ENCODE measurements at places on chromosomes 2 and 18.
A peak's percentile ranks its signal among the peaks of the same experiment; 100 is the strongest.

- no peak for DNase-seq
Observed at GRCh38 chr2:26758790-26759321, 5.2 kb upstream of the SLC35F6 start.

GRCh38 chr2:178377046-178377445, 73.9 kb downstream of the PRKRA start:
- no peak for DNase-seq

DNA sequence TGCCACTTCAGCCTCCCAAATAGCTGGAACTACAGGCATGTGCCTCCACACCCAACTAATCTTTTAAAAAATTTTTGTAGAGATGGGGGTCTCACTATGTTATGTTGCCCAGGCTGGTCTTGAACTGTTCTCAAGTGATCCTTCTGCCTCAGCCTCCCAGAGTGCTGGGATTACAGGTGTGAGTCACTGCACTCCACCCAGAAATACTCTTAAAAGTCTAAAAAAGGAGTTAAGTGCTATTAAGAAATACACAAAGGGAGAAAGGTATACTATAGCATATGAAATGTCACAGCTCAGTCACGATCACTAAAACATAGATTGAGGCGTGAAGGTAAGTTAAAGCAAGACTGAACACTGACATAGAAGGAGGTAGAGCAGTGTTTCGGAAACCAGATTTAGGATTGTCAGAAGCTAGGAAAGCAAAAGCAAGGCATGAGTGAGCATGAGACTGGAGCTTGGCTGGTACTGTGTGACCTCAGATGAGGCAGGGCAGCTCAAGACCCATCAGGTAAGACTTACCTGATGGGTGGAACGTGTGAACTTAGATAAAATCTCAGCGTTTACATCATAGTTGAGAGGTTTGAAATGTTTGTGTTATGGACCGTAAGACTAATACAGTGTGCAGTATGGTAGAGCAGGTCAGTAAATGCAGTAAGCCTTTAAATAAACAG, 9.2 kb downstream of the CCNYL1 start:
- no peak for DNase-seq

DNA sequence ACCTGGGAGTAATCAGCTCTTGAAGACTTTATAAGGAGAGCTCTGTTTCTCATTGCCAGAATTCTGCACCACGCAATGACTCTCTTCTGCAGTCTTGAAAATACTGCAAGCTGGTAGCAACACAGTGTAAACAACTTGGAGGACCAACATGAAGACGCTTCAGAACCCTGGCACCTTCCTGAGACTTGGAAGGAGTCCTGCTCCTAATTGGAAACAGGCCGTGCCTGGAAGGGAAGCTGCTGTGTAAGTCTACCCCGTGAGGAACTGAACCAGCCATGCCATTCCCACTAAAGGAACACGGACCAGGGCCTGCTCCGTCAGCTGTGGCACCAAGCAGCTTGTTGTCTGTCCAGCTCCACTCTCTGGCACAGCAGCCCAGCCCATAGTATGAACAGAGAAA, 171.1 kb downstream of the PAX3 start:
- DNase-seq = no peak

DNA sequence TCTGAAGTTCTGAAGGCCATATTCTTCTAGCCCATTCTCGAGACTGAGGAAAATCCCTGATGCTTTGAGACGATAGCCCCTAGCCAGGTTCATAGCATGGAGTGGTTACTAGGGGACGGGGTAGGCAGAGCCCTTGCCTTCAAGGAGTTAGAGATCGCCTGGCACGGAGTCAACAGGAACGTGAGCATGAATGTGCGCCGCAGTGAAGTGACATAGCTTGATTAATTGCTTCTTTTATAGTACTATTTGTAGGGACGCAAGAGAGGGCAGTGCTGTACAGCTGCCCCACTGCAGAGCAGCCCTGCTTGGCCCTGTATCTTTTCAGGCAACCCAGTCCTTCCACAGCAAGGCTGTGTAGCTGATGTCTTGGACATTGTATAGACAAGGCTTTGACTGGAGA, 26.2 kb downstream of the HRH4 start:
- no peak for DNase-seq

GRCh38 chr18:10143596-10143995, 229.8 kb downstream of the VAPA start:
- no peak for DNase-seq

DNA sequence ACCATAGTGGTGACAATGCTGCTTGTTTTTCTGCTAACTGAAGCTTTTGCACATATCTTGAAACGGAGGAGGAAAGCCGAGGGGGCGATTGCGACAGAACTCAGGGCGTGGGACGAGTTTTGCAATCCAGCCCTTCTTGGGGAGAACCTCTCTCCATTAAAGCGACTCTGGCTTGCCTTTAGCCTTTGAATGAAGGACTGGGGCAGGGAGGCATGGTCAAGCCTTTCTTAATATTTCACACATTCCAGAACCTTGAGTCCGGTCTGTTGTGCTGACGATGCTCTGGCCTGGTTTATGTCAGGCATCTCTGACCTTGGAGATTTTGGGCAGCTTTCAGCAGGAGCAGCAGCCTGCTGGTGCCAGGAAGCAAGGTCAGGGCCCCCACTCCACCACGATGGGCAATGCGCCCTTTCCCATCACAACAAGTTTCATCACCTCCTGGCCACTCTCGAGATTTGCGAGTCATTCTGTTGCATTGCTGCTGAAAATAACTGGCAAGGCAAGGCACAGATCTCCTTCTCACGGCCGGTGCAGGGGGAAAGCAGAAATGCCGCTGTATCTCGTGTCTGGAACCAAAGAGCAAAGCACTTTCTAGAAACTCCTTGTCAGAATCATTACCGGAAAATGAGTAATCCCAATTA, 10.8 kb downstream of the EMILIN2 start:
- peak; percentile 80 for DNase-seq

GRCh38 chr18:34757666-34758065, 47.6 kb downstream of the DTNA start:
- DNase-seq = no peak

DNA sequence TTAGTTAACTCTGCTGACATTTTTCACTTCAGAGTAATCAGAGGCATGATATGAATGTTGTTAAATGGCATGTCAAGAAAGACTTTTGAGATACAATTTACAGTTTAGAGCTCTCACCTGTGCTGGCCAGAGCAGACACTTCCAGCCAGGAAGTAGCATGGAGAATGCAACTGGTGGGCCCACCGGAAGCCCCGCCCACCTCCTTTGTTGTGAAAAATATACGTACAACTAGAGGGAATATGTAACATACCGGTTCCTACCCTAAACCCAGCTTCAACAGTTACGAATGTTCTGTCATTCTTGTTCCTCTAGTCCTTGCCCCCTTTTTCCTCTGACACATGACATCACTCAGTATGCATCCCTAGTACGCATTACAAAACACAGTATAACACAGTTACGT, 70.2 kb upstream of the ITM2C start:
- DNase-seq = no peak

DNA sequence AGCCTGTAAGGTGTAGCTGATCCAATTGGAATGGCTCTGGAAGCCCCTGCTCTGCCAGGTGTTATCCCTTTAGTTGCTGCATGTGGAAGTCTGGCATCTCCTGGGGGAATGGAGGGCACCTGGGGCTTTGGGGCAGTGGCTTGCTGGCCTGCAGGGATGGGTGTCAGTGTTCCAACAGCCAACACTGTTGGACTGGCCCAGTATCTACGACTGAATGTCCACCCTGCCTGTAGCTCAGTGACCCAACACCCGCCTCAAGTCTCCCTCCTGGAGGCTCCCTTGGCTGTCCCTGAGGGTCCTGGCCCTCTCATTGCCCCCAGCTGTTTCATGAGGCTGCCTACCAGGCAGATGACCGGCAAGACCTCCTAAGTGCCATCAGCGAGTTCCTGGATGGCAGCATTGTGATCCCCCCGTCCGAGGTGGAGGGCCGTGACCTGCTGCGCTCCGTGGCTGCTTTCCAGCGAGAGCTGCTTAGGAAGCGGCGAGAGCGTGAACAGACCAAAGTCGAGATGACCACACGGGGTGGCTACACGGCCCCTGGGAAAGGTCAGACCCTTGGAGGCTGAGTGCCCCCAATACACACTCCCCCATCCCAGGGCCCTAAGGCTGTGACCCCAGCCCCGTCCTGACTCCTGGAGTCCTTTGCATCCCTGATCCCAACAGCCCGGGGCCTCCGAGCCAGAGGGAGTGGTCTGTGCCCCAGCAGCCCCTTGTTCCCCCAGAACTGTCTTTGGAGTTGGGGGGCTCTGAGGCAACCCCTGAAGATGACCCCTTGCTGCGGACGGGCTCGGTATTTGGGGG, 7.7 kb downstream of the SLC4A3 start:
- DNase-seq = peak; percentile 2

GRCh38 chr2:129923265-129924091, 56.0 kb upstream of the RAB6C start:
- DNase-seq = no peak
